ENCODE measurements at places on chromosomes 7 and 10.

- DNase-seq: no peak
These were observed 162.1 kb downstream of the JAZF1 start for GRCh38 chr7:28018446-28018845.

GRCh38 chr10:110757586-110757985 lies 113.5 kb downstream of the RBM20 start:
- no peak for DNase-seq

GRCh38 chr7:142784096-142784495 lies 13.3 kb downstream of the PRSS2 start:
- DNase-seq: no peak

GRCh38 chr7:151157645-151158329 lies 9.7 kb downstream of the GBX1 start:
- no peak for DNase-seq

- DNase-seq: no peak
These were observed 134.1 kb downstream of the CDH23 start for GRCh38 chr10:71530781-71531180.

GRCh38 chr7:46810986-46811385 lies 770.9 kb downstream of the TNS3 start:
- DNase-seq: peak; percentile 16

DNA sequence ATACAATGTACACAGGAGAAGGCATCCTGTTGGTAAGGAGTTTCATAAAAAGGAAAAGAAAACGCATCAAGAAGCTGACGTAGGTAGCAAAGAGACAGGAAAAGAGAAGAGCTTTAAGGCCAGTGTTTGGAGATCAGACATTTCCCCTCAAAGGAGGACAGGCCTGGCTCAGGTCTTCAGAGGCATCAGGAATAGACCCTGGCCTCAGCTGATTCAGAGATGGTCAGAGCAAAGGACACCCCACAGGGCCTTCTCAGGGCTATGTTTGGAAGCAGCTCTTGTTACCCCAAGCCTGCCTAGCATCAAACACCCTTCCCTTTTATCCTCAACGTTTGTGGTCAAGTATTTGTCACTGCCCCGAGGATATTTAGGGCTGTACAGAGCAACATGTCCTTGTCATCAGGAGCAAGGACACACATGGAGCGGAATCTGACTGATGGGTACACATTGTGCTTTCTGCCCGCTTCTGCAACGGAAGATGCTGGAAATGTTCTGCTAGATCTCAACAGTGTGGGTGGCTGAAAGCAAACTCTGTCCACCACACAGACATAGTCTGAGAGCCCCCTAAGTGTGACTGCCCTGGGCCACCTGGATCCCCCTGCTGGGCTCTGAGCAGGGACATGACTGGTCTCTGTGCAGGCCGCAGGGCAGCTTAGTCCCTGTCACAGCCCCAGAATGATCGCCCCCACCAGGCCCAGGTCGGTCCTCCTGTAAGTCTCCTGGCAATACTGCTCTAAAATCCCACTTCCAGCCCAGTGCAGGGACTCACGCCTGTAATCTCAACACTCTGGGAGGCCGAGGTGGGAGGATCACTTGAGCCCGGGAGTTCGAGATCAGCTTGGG lies 1.0 kb upstream of the ZDHHC4 start:
- DNase-seq: no peak

DNA sequence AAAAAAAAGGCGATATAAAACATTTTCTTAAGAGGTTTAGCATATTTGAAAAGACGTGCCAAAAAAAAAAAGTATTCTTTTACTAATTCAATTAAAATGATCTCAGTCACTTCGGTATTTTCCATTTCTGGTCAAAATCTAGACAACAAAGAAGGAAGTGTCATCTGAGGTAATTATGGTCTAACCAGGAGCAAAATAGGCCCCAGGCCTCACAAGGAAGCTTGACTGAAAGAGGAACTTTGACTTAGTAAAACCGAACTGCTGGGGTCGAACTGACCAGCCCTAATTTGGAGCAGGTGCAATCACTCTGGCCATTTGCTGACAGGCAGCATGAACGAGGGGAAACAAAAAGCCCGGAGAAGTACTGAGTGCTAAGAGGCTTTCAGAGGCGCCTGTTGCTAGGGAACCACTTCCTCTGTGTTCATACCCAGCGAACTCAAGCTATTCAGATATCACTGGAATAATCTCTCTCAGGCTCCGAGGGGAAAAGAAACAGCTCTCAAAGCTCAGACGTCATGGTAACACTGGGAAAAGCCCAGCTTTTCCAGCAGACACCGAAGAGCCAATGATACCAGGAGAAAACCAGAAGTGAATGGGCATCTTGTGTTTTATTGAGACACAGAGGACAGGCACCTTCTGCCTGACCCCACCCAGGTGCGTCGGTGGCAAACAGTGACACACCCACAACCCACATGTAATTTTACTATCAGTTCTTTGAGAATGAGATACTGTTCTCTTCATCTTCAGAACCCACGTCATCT lies 126.5 kb downstream of the FAM107B start:
- DNase-seq: peak; percentile 58

GRCh38 chr7:101740981-101741725 lies 76.3 kb upstream of the CUX1 start:
- no peak for DNase-seq

GRCh38 chr10:78609976-78610375 lies 458.8 kb upstream of the ZMIZ1 start:
- DNase-seq: no peak

DNA sequence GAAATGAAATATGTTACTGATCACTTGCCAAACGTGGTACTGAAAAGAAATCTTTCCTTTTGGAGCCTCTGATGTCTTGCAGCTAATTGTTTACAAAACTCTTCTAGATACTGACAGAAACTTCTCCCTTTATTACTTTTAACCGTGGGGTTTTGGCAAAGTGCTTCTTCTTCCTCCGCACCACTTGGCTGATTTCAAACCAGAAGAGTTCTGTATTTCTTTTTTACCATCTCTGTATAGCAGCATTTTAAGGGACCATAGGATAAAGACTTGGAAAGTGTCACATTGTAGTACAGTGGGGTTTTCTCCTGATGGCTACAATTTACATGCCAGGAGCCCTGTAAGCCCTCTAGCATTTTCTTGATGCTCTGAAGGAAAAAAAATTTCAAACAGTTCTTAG lies 21.9 kb upstream of the CREB5 start:
- no peak for DNase-seq

DNA sequence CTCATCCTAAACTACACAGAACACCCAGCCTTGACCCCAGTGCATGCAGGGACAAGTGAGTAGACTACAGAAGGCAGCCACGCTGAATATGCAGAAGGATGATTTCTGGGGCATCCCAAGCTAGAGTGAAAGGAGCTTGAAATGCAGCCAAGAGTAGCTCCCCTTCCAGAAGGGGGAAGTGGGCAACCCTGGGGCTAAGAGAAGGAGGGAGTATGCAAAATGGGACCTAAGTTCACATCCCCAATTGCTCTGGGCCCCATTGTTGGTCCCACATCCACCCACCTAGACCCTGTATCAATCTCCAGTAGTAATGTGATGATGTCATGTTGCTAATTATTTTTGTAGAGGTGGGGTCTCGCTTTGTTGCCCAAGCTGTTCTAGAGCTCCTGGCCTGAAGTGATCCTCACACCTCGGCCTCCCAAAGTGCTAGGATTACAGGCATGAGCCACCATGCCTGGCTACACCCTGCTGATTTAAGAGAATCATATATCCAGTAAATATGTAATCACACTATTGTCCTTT lies 5.6 kb upstream of the PSTK start:
- DNase-seq: no peak

GRCh38 chr7:16494955-16495719 lies 29.6 kb upstream of the SOSTDC1 start:
- DNase-seq: no peak

- peak; percentile 76 for DNase-seq
These were observed 124.0 kb downstream of the TMEM130 start for GRCh38 chr7:98745722-98746318.

- peak; percentile 90 for DNase-seq
These were observed 3.4 kb upstream of the MUC12 start for GRCh38 chr7:100965723-100966541.

GRCh38 chr7:152521420-152522337 lies 85.9 kb upstream of the KMT2C start:
- DNase-seq: no peak

- peak; percentile 66 for DNase-seq
These were observed 1.1 kb downstream of the DDIT4 start for GRCh38 chr10:72274730-72275350.

- no peak for DNase-seq
These were observed 71.5 kb downstream of the ST7 start for GRCh38 chr7:117024811-117025210.

DNA sequence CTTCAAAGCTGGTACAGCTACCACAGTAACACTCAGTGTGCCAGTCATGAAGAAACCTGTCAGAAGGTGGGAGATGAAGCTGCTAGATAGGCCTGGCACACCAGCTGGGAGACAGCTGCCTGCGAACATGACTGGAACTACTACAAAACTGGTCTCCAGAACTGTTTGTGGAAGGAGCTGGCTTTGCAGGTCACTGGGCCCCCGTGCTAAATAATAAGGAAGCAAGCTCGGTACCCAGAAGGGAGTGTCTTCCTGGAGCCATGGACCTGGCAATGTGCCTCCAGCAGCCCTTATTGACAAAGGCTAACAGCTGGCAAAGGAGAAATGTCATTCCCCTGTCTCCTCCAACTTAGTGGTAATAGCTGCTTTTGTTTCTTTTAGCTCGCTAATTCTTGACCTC lies 1217.6 kb upstream of the LRRN3 start:
- DNase-seq: no peak

GRCh38 chr10:102919246-102919959 lies 1.3 kb downstream of the CNNM2 start:
- peak; percentile 7 for DNase-seq

GRCh38 chr7:99366646-99367045 lies 7.9 kb upstream of the ARPC1B start:
- no peak for DNase-seq

DNA sequence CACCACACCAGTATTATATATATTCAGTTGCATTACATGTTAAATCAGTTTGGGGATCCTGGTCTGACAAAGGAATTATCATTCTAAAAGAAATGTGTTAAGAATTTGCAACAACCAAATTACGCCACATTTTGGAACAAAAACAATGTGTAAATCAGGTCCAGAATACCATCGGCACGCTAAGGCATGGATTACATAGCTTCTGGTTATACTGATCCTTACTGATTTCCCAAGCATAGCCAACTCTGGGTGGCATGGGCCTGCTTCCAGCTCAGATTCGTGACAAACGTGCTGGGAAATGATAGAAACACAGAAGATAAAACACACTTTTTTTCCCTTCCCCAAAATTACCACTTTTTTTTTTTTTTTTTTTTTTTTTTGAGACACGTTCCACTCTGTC lies 660.0 kb downstream of the SORCS1 start:
- DNase-seq: peak; percentile 2

DNA sequence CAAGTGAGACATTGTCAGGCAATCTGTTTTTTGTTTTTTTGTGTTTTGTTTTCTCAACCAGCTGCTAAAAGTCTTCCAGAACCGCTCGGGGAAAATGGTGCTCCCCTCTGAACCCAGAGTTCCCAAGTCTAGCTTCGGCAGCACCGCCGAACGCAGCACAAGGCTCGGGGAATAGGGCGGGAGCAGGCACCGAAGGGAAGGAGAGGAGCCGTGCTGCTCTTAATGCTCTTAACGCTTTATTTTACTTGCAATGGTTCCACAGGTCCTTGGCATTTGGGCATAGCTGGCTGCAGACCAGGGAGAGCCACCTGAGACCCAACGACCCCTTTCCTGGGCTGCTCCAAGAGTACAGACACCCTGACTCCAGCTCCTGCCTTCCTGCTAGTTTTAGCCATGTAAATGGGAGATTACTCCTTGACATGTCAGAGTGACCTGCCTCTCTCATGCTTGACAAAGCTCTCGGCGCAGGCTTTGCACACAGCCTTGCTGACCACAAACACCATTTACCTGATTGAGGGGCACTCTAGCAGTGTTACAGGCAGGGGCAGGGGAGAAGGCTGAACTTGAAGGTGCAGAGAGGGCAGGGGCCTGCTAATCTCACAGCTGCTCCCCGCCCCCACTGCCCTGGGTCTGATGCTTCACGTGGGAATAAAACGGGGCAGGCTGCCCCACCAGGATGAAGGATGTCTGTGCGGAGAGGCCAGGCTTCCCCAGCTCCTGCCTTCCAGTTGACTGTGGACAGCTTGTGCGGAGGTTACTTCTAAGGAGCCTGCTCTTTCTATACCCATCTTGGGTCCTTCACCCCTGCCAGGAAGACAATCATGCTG lies 58.6 kb upstream of the EFCAB10 start:
- DNase-seq: no peak

- DNase-seq: no peak
These were observed 49.3 kb downstream of the DENND11 start for GRCh38 chr7:141652691-141653090.

DNA sequence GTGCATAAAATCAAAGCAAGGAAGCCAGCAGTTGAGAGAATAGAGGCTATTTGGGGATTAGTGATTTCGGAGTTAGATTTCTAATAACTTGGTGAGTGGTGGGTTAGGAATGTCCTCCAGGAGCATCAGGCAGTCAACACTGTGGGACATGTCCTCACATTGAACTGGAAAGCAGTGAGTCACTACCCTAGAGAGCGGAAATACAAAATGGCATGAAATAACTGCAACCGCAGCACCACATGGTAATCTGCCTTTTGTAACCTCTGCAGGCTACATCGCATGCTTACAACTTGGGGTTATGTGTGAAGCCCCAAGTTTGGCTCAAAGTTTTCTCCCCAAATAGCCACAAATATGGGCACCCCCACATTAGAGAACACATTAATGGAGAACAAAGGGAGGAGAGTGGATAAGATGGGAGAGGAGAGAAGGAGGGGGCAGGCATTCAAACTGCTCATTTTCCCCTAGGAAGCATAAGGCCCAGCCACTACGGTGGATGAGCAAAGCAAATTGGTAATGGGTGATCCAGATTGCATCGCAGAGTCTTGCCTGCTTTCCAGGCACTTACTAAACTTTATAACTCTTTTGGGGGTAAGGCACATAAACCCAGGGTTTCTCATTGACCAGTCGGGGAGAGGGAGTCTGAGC lies 22.0 kb upstream of the SLF2 start:
- DNase-seq: peak; percentile 89

DNA sequence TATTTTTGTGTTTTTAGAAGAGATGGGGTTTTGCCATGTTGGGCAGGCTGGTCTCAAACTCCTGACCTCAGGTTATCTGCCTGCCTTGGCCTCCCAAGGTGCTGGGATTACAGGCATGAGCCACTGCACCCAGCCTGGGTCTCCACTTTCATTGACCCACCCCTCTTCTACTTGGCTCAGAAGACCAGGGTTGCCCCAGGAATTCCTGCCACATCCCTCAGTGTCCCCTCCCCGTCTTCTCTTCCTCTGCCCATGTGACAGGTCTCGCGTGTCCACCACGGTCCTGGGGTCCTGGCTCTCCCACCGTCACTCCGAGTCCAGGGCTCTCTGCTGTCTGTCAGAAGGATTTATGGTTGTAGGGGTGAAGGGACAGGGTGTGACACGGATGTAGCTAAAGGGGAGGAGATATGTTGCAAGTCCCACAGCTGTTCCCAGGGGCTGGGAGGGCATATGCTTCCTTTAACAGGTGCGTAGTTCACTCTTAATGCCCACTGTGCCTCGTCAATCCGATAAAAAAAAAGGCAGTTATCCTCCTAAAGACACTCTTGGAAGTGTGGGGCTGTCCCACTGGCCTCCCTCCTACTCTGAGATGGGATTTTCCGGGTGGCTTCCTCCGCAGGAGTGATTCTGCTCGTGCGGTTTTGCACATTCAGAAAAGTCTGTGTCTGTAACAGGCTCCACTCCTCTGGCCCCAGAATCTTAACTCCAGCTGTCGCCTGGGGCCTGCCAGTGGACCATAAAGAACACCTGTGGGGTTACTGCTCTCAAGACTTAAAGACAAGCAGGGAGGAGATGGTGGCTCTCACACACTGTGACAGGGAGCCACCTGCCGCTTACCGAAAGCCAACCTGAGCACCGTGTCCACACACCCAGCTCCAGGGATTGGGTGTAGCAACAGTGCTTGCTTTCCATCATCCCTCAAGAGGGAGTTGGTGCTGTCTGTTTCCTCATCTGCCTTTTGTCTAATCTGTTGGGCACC lies 36.7 kb upstream of the SHH start:
- DNase-seq: no peak
